ENCODE measurements at places on chromosomes 12 and 14. TPM values are rescaled to one million over a fixed set of nuclear protein-coding genes. Genes with fewer than 3 reads are reported as not detected.

ITGB7 gene
- total RNA-seq, result 0.44 TPM

TMEM30B gene
- total RNA-seq, result 6.3 TPM

CLEC4C gene
- total RNA-seq, result not detected

PRPH gene
- 2.6 TPM for total RNA-seq

ANKS1B gene
- 0.87 TPM for total RNA-seq

IKBIP gene
- 70.5 TPM for total RNA-seq

GLIPR1 gene
- total RNA-seq, result 43.7 TPM

POTEM gene
- total RNA-seq, result not detected

GNB3 gene
- total RNA-seq, result 1.7 TPM

KRT73 gene
- total RNA-seq, result not detected

KRT75 gene
- total RNA-seq, result not detected

APOF gene
- not detected for total RNA-seq

GPHB5 gene
- total RNA-seq, result not detected

PTPRR gene
- total RNA-seq, result 0.58 TPM

FERMT2 gene
- total RNA-seq, result 94.3 TPM

CLEC4D gene
- total RNA-seq, result not detected

C2CD5 gene
- total RNA-seq, result 34.3 TPM

SERPINA1 gene
- total RNA-seq, result under 0.01 TPM

PRICKLE1 gene
- 3.6 TPM for total RNA-seq

PRH1 gene
- 25.5 TPM for total RNA-seq

FIGNL2 gene
- total RNA-seq, result 0.29 TPM

KRT1 gene
- total RNA-seq, result not detected

MIP gene
- not detected for total RNA-seq

PDE3A gene
- total RNA-seq, result 2.6 TPM

SPX gene
- total RNA-seq, result not detected

INHBE gene
- total RNA-seq, result 3.8 TPM

SYCP3 gene
- not detected for total RNA-seq

PPFIBP1 gene
- 64.7 TPM for total RNA-seq

CRIP1 gene
- total RNA-seq, result 2.5 TPM

RTN1 gene
- total RNA-seq, result not detected

CD163L1 gene
- not detected for total RNA-seq

RAB2B gene
- 25.1 TPM for total RNA-seq

LRIG3 gene
- 211 TPM for total RNA-seq

VRTN gene
- not detected for total RNA-seq

ATF7 gene
- total RNA-seq, result 10.1 TPM

NEUROD4 gene
- total RNA-seq, result not detected

LRRK2 gene
- 15.3 TPM for total RNA-seq

JAG2 gene
- total RNA-seq, result 1.6 TPM

PSMB11 gene
- under 0.01 TPM for total RNA-seq

SLC41A2 gene
- total RNA-seq, result 22.1 TPM

REM2 gene
- 0.29 TPM for total RNA-seq

LBHD2 gene
- not detected for total RNA-seq

OR6J1 gene
- total RNA-seq, result under 0.01 TPM

KCNK10 gene
- not detected for total RNA-seq

C12orf50 gene
- total RNA-seq, result 0.17 TPM

KRT3 gene
- total RNA-seq, result not detected

RNASE1 gene
- not detected for total RNA-seq

CLMN gene
- 1.5 TPM for total RNA-seq

CCDC85C gene
- 5.0 TPM for total RNA-seq

OAS1 gene
- 0.87 TPM for total RNA-seq

TC2N gene
- total RNA-seq, result 0.29 TPM

TIMM9 gene
- total RNA-seq, result 26.6 TPM

LUM gene
- 202 TPM for total RNA-seq

TAS2R8 gene
- not detected for total RNA-seq

DAO gene
- total RNA-seq, result not detected

GLIPR1L1 gene
- not detected for total RNA-seq

FOXN4 gene
- total RNA-seq, result not detected

OR6C2 gene
- not detected for total RNA-seq
